ENCODE measurements at places on chromosomes 11 and 22.
A peak's percentile ranks its signal among the peaks of the same experiment; 100 is the strongest.

DNA sequence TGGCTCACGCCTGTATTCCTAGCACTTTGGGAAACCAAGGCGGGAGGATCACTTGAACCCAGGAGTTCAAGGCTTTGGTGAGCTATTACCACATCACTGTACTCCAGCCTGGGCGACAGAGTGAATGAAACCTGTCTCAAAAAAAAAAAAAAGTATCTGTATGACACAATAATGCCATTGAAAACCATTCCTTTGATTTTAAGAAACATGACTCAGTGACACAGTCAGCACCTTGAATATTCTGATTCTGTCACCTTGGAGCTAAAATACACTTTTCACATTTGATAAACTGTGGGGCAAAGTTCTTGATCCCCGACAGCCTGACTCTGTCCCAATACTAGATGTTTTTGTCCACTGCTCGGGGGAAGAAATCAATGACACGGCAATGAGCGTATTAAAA is 16.7 kb upstream of the ELFN2 start:
- DNase-seq = no peak

GRCh38 chr22:25574736-25575135 is 10.3 kb downstream of the GRK3 start:
- DNase-seq = no peak

- no peak for DNase-seq
Observed at GRCh38 chr11:37504060-37504611, 906.1 kb upstream of the RAG2 start.

DNA sequence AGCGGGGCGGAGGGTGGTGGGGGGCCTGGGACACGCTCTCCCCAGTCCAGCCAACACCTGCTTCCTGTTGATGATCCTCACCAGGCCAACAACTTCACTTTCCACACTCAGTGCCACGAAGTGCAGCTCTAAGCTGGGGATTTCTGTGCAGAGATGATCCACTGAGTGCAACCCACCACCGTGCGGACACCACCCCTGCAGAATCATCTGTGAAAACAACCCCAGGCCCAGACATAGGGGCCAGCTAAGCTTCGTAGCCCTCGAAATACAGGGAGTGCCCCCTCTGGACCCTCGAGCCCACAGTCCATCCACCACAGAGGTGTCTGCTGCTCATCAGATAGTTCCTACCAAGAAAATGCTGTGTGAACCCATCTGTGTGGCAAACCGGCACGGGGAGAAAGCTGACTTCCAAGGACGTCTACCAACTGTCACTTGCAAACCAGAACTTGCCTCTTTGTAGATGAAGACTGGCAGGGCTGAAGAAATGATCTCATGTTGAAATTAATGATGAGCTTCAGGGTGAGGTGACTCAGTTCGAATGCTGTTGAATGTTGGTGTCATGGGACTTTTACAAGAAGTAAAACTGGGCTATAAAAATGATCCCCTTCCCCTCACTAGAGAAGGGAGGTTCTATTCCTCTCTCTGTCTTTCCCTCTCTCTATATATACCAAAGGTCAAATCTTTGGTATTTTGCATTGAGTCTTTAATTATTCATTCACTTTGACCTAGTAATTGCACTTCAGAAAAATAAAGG is 73.4 kb downstream of the MYEOV start:
- DNase-seq = no peak

GRCh38 chr22:23071230-23072076 is 1.1 kb downstream of the GNAZ start:
- no peak for DNase-seq

DNA sequence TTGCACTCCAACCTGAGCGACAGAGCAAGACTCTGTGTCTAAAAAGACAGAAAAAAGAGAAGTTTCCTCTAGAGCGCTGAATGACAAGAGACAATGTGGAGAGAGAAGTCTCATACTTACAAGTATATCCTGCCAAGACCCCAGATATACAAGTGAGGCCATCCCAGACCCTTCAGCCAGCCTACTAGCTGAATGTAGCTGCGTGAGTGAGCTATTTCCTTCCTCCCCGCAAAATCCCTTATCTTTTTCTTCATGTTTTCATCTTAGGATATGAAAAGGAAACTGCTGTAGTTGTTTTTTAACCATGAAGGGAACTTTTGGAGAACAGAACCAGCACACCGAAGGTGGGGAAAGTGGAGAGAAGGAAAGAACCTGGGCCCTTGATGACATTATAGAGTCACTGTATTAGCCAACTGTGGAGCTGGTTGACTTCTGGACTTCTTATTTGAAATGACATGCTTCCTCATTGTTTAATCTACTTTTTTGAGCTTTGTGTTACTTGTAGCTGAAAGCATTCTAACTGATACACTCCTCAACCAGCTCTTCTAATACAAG is 4.4 kb upstream of the DDX17 start:
- no peak for DNase-seq

DNA sequence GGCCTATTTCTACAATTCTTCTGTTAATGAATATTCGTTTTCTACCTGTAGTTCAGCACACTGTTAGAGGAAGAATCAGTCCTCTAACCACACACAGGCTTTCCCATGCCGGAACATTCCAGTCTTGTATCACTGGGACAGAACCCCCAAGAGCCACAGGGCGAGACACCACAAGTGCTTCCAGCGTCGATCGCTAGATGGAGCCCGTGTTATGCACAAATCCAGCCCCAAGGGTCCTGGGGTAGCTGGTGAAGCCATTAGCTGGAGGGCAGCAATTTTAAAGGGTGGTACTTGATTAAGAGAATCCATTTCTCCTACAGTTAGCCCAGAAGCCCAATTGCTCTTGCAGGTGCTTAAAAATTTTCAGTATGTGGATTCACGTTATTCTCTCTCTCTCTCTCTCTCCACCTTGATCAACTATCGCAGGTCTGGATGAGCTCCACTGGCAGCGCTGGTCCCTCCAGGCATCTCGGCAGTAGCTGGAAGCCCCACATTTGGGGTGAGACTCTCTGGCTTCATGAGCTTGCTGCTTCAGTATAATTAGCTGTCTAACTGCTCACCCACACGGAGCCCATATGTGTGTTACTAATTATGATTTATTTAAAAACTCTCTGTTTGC is 148.2 kb upstream of the SNX19 start:
- DNase-seq = no peak

GRCh38 chr11:135036488-135037297 is 624.7 kb upstream of the B3GAT1 start:
- DNase-seq = no peak

GRCh38 chr11:24900514-24900913 is 403.7 kb downstream of the LUZP2 start:
- no peak for DNase-seq

GRCh38 chr11:74123008-74123448 is 47.8 kb downstream of the C2CD3 start:
- no peak for DNase-seq

- DNase-seq = peak; percentile 31
Observed at GRCh38 chr11:68271023-68271780, 571 bp downstream of the C11orf24 start.

DNA sequence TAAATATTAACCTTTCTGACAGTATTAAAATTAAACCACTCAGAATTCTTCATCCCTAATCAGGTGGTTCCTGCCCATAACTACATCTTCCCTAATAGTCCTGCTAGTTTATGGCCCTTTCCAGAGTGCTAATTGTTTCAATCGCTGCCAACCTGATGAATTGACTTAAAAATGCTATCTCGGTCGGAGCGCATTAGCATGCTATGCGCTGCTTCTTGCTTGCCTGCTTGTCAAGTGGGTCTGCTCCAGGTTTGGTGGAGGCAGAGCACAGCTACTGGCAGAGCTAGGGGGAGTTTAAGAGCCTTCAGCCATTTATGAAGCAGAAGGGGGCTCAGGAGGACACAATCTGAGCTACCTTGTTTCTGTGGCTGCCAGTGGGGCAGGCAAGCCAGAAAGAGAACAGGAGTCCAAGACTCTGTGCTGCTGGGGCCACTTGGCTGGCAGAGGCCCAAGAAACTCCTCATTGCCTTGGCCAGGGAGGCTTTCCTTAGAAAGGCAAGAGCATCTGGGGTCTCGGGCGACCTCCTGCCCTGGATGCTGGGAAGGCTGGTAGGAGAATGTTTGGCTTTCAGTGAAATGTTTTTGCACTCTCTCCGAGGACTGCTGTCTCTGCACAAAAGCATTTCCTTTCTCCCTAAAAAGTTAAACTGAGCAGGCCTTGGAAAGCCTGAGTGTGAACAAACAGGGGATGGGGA is 62.1 kb upstream of the PHOX2A start:
- DNase-seq = no peak

- DNase-seq = no peak
Observed at GRCh38 chr11:125401746-125402145, 94.3 kb downstream of the FEZ1 start.

GRCh38 chr22:18955696-18956095 is 19.6 kb upstream of the PRODH start:
- no peak for DNase-seq

- no peak for DNase-seq
Observed at GRCh38 chr11:108474664-108475463, 7.5 kb upstream of the C11orf65 start.

DNA sequence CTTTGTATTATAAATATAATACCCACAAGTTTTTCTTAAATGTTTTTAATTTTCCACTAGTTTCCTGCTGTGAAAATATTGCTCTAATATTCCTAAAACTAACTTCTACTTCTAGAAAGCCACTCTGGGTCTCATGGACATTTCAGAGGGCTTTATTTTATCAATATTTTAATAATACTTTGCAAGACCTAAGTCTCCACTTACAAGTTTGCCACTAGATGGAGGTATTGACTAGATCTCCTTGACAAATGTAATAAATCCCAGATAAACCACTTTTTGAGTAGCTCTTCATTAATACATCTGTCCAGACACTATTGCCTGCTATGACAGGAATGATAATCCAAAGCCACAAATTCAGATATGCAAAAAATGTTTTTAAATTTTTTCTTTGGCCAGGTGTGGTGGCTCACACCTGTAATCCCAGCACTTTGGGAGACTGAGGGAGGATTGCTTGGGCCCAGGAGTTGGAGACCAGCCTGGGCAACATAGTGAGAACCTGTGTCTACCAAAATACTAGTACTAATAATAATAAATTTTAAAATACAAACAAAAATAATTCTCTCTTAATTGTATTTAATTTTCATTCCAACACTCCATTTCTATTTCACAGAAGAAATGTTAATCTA is 3.5 kb upstream of the ACAT1 start:
- no peak for DNase-seq

- no peak for DNase-seq
Observed at GRCh38 chr11:85989746-85990145, 79.1 kb downstream of the PICALM start.

GRCh38 chr11:17575431-17576425 is 28.7 kb downstream of the OTOG start:
- DNase-seq = no peak

All from activated T-helper 9 cell treated with anti-CD3 and anti-CD28 coated beads, Interleukin-2, amount 50 U/mL, for 16 hours (primary cell).